ENCODE measurements at places on chromosomes 4 and X.

- DNase-seq, result no peak
Observed at GRCh38 chrX:48927736-48928382, 9.0 kb upstream of the PIM2 start.

DNA sequence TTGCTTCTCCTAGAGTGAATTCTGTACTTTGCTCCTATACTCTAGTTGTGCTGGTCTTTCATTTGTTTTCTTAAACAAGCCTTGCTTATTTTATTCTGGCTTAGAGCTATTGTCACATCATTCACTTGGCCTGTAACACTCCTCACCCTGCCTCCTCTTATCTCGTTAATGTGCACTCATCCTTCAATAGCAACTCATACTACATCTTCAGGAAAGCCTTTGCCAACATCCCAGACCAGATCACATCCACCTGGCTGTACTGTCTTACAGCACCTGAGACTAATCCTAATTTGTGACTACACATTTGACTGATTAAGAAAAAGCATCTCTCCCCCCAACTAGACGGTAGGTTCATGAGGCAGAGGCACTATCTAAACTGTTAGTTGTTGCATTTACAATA, 80.8 kb downstream of the SLC7A11 start:
- no peak for DNase-seq

DNA sequence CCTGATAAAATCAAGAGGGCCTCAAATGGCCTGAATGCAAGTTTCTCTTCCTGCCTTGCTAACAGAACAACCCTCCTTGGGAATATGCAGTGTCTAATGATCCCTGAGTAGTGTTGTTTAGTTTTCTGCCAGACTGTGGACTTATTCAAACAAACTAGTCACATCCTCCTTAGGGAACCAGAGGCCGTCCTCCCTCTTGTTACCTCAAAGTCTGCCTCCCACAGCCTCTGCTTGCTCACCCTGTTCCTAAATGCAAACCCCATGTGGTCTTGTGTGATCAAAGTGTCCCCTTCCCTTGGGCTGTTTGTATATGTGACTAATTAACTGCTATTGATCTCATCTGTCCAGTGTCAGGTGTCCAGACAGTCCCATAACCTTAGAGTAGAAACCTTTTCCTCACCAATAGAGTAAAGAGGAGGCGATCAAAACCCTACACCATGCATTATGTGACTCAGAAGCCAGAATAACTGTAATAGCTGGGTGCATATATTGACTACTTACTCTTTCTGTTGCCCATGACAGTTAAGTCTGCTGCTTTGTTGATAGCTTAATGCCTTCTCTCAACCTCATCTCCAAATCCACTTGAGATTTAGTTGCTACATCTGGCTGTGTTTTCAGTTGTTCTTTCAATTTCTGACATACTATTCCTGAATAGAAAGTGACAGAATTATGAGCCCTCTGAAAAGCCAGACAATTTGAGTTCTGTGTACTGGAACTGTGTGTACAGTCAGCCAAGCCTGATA, 473.0 kb upstream of the NWD2 start:
- no peak for DNase-seq

DNA sequence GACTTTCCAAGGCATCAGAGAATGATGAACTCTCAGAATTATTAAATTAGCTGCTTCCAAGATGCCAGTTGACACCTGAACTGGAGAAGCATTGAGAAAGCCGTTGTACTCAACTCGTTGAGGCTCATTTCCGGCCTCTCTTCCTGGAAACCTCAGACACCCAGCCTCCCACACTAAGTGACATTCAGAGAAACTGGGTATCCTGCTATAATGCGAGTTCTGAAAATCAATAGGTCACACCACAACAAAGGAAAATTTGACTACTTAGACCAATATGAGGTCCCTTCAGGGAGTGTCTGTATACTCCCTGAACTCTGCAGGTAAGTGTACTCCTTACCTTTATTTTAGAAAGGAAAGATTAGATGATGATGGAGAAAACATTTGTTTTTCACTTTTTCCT, 51.2 kb downstream of the ENPEP start:
- DNase-seq, result no peak

DNA sequence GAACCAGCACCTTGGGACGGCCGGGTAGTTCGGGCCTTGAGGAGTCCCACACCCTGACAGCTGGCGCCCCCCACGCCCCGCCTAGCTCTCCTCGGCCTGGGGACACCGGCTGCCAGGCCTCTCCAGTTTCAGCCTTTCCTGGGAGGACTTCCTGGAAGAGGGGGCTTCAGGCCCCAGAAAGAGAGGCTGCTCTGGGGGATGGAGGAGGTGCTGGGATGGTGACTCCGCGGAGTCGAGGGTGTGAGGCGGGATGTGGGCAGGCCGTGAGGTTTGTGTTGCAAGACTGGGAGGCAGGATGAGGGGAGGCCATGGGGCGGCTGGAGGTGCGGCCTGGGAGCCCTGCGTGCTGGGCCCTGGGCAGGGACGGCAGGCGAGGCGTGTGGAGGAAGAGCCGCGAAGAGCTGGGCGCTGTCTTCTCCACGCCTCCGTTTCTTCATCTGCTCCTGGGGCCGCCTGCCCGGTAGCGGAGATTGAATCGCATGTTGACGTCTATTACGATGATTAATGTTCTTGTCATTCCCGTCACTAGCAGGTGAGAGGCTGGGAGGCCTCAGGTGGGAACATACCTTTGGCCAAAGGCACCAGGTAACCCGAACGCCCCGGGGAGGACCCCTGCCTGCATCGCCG, 918 bp upstream of the FGFRL1 start:
- DNase-seq, result no peak

GRCh38 chr4:109990261-109991257, 77.9 kb downstream of the EGF start:
- no peak for DNase-seq

DNA sequence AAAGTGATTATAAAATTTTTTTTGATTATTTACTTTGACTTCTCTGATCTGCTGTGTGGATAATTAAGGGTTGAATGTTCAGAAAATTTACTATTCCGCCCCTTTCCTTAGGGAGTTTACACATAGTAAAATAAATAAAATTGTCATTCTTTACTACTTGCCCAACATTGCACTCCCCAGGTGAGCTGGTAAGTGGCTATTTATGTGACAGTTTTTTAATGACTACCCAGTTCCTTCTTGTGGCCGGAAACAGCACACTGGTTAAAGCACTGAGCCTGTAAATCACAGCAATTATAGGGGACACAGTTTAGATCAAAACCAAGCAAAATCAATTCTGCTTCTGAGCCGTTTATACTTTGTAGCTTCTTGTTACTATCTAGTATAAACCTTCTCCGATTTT, 158.1 kb downstream of the FHIP1A start:
- no peak for DNase-seq

DNA sequence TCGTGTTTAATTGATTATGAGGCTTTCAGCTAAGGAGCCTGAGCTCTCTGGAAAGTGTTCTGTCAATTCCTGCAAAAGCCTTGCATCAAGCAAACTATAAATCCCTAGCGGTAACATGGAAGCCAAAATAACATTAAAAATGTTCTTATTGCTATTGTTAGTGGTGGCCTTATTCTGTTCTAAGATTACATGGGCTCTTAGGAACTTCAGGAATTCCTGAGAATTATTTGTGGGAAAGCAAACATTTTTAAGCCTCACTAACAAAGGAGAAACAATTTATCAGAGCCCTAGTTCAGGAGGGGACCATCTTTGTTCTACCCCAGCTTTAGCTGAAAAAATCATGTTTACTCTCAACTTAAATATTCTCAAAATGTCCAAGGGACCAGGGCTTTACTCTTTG, 119.6 kb downstream of the PAPSS1 start:
- no peak for DNase-seq

GRCh38 chrX:77640702-77641101, 145.3 kb downstream of the ATRX start:
- no peak for DNase-seq

GRCh38 chrX:3263681-3264126, 82.7 kb downstream of the MXRA5 start:
- DNase-seq, result no peak

DNA sequence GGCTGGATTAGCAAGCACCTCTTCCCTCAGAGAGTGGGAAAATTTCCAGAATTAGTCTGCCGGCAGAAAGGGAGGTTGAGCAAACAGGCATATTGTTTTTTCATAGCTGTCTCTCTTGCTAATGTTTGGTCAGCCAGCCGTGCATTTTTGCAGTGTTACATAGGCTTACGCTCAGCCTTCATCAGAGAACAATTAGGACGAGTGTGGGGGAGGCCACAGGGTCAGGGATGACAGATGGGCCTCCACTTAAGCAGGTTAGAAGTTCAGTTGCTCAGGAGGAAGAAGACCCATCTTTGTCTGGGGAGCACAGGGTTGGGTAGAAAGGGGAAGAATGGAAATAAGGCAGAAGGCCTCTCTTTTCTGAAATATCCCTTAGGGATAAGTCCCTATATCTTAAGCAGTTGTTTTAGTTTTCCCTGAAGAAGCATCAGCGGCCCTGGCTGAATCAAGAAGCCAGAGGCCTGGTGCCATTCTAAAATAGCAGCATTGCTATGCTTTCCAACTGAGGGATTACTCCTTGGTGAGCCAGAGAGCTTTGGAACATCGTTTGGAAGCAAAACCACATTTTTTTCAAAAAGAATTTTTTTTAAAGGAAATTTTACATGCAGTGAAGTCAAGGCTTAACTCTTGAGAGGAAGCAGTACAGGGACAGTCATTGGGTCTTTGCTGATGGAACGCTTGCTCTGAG, 118.8 kb downstream of the SMIM20 start:
- DNase-seq, result peak; percentile 61

DNA sequence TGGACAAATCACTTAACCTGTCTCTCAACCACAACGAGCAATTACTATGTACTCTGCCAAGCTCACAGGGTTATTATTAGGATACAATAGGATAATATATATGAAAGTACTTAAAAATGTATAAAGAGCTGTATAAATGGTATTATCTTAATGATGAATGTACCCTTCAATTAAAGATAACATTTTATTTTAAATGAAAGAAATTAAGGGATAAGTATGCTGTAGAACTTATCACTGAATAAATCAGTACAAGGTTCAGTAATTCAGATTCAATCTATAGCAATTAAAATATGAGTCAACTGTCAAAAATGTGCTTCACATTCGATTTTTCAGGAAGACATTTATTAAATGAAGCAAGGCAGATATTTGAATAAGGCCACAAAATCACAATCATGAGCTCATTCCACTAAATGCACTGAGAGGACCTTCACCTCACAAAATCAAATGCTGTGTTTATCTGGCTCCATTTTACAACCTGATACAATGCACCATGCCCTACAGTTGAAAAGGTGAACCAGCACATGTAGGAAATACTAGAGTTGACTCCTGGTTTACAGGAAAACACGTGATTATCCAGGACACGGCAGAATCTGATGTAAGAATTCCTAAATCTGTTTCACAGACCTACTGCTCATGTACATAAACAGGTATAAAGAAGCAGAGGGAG, 4.4 kb downstream of the LRCH2 start:
- DNase-seq, result no peak

GRCh38 chr4:139826426-139826825, 160.8 kb downstream of the MGST2 start:
- no peak for DNase-seq

- no peak for DNase-seq
Observed at GRCh38 chr4:24768006-24768405, 27.4 kb upstream of the SOD3 start.

- DNase-seq, result no peak
Observed at GRCh38 chr4:118351851-118352827, 664 bp downstream of the PRSS12 start.

DNA sequence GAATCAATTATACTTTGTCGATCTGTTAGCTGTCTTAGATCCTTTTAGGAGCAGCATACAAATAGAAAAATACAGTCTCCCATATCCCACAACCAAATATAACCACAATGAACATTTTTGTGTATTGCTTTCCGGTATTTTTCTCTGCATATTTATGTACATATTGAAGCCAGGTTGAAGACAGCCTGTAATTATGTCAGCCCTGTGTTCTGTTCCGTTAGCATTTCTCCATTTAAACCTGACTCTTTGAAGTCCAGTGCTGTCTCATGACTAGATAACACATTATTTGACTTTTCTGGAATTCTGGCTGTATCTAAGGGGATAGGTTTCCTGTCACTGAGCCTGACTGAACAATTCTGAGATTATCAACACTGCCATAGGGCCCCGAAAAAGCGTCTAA, 4.0 kb upstream of the SLC34A2 start:
- no peak for DNase-seq

GRCh38 chr4:57077550-57078343, 32.4 kb downstream of the IGFBP7 start:
- DNase-seq, result no peak

DNA sequence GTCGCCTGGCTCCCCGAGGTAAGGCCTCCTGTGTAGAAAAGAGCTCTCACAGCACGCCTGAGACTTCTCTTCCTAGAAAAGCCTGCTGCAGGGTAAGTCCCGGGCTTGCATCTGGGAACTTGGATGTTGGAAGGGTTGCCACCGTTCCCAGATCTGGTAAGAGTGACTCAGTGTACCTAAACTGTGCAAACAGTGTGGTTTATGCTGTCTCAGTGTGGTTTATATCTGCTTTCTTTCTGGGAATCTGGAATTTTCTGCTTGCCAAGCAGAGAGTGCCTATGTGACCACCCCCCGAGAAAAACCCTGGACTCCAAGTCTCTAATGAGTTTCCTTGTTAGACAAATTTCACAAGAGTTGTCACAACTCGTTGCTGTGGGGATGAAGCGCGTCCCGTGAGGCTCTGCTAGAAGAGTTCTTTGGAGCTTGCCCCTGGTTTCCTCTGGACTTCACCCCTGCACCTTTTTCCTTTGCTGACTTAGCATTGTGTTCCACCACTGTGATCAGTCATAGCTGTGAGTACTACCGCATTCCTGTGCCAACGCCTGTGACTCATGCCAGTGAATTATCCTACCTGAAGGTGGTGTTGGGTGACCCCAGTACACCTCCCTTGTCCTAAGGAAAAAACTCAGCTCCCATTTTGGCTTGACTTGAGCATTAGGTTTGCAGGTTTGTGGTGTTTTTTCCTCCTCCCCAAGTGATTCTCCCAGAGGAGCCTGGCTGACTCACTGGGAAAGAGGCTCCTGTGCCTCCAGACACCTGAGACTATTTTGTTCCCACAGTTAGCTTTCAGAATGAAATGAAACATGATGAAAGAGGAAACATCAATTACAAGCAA, 14.5 kb downstream of the SLC2A9 start:
- no peak for DNase-seq

DNA sequence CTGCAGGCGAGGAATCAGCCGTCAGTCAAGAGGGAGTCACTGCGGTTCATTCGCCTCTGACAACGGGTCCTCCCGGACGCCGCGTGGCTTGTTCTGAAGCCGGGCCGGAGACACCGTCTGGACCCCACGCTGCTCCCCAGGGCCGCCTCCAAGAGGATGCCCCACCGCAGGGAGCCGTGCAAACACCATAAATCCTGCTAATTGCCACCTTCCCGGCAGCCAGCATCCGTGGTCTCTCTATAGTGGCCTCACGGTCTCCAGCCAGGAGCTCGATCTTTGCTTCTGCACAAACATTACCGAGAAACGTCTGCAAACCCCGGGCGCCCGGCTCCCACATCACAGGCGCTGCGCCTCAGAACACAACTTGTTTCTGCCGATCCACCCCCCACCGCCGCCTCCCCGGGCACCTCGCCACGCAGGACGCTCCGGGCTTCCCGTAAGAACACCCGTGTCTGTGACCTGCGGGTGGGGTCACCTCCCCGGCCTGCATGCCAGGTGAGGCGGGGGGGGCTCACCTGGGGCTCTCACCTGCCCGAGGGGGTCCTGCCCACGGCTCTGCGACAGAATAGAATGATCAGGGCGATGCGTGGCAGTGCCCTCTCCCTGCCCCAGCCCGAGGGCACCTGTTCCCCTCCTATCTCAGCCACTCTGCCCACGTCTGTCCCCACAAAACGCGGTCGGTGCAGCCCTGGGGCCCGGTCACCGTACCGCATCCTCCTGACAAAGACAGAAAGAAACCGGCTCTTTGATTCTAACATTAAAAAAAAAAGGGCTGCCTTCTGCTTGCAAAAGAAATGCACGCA, 32.4 kb upstream of the PPP2R3B start:
- DNase-seq, result no peak
